Diencephalon (tissue), 1 donor: ENCODE measurements at places on chromosomes 3 and 15. TPM values are rescaled to one million over a fixed set of nuclear protein-coding genes. Genes with fewer than 3 reads are reported as not detected.

The MYL3 gene
- 1.2 TPM for total RNA-seq

The TRIP4 gene
- 15.9 TPM for total RNA-seq

The LRTM1 gene
- total RNA-seq: not detected

The WNT7A gene
- 12.9 TPM for total RNA-seq

The SKIC8 gene
- 61.1 TPM for total RNA-seq

The SCG5 gene
- 157 TPM for total RNA-seq

The ARGFX gene
- total RNA-seq: not detected

The IL5RA gene
- 11.1 TPM for total RNA-seq
